ENCODE measurements at places on chromosomes 16 and 17. TPM values are rescaled to one million over a fixed set of nuclear protein-coding genes. Genes with fewer than 3 reads are reported as not detected.
A peak's percentile ranks its signal among the peaks of the same experiment; 100 is the strongest.

- no peak for DNase-seq
- H3K4me3 ChIP-seq, result no peak overlapping the region
- H3K4me1 ChIP-seq, result no peaks in the 10 kb centered on the region
- H3K27me3 ChIP-seq, result no peaks in the 10 kb centered on the region
- H3K27ac ChIP-seq, result no peak overlapping the region
Measured at GRCh38 chr17:18974407-18975149, 22.6 kb downstream of the SLC5A10 start.

- no peaks in the 10 kb centered on the region for H3K27me3 ChIP-seq
- H3K27ac ChIP-seq, result no peak overlapping the region
- no peak overlapping the region for H3K4me3 ChIP-seq
- peaks cover 16% of the 10 kb centered on the region for H3K36me3 ChIP-seq
- no peak for DNase-seq
- no peaks in the 10 kb centered on the region for H3K4me1 ChIP-seq
Measured at GRCh38 chr16:69301861-69302260, 9.3 kb upstream of the VPS4A start.

DNA sequence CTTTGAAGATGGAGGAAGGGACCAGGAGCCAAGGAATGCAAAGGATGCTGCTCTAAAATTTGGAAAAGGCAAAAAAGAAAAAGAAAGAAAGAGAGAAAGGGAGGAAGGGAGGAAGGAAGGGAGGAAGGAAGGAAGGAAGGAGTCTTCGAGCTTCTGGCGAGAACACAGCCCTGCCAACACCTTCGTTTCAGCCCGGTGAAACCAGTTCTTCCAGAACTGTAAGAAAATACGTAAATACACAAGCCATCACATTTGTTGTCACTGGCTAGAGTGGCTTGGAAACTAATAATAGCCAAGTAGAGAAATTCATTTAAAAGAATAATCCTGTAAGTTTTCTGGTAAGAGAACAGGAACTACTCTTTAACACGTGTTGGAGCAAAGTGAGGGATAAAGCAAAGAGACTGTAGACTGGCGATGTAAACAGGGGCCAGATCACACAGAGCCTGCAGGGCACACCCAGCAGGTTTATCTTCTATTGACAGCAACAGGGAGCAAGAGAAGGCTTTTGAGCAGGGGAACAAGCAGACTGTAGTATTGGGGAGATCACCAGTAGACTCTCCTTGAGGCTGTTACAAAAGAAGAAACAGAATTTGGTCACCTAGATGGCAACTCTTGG lies 188.7 kb upstream of the MPHOSPH6 start:
- H3K4me1 ChIP-seq, result no peaks in the 10 kb centered on the region
- no peak overlapping the region for H3K4me3 ChIP-seq
- H3K36me3 ChIP-seq, result no peaks in the 10 kb centered on the region
- H3K27me3 ChIP-seq, result peaks cover 4% of the 10 kb centered on the region
- DNase-seq, result no peak

- peaks cover 7% of the 10 kb centered on the region for H3K4me1 ChIP-seq
- no peaks in the 10 kb centered on the region for H3K27me3 ChIP-seq
- DNase-seq, result no peak
- no peak overlapping the region for H3K4me3 ChIP-seq
- no peak overlapping the region for H3K27ac ChIP-seq
Measured at GRCh38 chr16:3606441-3606840, 5.0 kb downstream of the SLX4 start.

- no peak overlapping the region for H3K4me3 ChIP-seq
- no peak overlapping the region for H3K27ac ChIP-seq
- H3K27me3 ChIP-seq, result no peaks in the 10 kb centered on the region
Measured at GRCh38 chr17:19384723-19385391, 2.1 kb downstream of the MFAP4 start.

GRCh38 chr17:30821871-30822723 lies 2.4 kb downstream of the CRLF3 start:
- H3K36me3 ChIP-seq, result no peaks in the 10 kb centered on the region
- peak; percentile 26 for DNase-seq
- H3K4me1 ChIP-seq, result peaks cover 63% of the 10 kb centered on the region
- H3K27me3 ChIP-seq, result no peaks in the 10 kb centered on the region
- H3K27ac ChIP-seq, result peak overlapping the region; percentile 78

DNA sequence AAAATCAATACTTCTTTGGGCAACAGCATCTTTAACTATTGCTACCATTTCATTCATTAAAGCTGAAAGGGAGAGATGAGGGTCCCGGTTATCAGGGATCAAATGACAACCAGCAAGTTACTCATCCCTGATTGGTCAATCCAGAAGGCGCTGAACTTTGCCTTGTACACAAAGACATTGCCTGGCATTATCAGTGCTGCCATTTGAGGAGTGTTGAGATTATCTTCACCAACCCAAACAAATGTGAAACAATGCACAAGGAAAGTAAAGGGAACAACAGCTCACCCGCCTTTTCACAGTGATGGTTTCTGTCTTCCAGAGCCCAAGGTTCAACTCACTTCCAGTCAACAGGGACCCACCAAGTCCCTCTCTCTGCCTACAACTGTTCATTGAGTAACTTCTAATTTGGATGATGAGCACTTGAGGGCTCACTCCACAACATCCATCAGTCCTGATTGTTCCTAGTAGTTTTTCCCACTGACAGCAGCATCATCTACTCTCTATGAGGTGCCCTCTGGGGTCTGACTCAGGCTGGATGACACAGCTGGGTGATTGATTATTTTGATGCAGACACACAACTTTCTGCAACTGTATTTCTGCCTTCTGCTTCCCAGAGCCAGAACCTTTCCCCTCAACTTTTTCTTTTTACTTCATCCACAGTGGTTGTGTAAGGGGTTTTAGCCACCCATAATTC lies 32.0 kb downstream of the LYRM9 start:
- H3K4me3 ChIP-seq, result no peak overlapping the region
- H3K27ac ChIP-seq, result no peak overlapping the region
- no peaks in the 10 kb centered on the region for H3K4me1 ChIP-seq
- H3K36me3 ChIP-seq, result no peaks in the 10 kb centered on the region
- DNase-seq, result no peak

DNA sequence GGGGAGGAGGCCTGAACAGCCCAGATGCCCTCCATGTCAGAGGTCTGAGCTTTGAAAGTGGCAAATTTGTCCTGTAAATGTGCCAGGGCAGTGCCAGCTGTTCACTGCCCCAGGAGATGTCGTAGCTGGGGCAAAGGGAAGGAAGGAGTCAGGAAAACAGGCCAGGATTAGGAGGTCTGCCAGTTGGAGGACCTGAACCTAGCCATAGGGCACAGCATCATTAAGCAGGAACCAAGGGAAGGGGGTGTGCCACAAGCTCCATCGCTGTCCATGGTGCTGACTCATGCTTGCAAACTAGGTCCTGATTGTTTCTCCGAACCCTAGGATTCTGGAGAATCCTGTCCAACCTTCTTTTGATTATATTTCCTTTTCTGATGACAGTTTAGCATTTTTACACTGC lies 124.2 kb downstream of the TMEM132E start:
- H3K4me3 ChIP-seq, result no peak overlapping the region
- no peak overlapping the region for H3K27ac ChIP-seq
- H3K27me3 ChIP-seq, result no peaks in the 10 kb centered on the region
- no peak for DNase-seq
- no peaks in the 10 kb centered on the region for H3K4me1 ChIP-seq
- H3K36me3 ChIP-seq, result no peaks in the 10 kb centered on the region

- H3K4me3 ChIP-seq, result no peak overlapping the region
- no peaks in the 10 kb centered on the region for H3K36me3 ChIP-seq
- no peak overlapping the region for H3K27ac ChIP-seq
- no peak for DNase-seq
- no peaks in the 10 kb centered on the region for H3K27me3 ChIP-seq
Measured at GRCh38 chr16:70590722-70591415, 55.5 kb upstream of the IL34 start.

DNA sequence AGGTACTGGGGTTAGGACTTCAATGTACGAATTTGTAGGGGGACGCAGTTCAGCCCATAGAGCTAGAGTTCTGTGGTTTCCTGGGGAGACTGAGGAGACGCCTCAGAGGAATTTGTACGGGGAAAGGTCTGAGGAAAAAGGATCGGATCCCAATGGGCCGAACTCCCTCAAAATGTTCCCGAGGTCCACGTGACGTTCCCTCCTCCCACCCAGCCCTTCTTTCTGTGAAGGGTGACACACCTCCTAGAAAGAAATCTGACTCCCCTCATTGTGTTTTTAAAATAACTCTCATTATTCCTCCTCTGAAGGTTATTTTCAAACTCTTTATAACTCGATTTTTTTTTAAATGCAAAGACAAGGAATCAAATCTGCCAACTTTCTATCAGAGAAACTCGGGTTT lies 8.6 kb downstream of the RGS9 start:
- no peak overlapping the region for H3K27ac ChIP-seq
- no peak for DNase-seq
- no peak overlapping the region for H3K4me3 ChIP-seq
- no peaks in the 10 kb centered on the region for H3K4me1 ChIP-seq
- H3K27me3 ChIP-seq, result no peaks in the 10 kb centered on the region

DNA sequence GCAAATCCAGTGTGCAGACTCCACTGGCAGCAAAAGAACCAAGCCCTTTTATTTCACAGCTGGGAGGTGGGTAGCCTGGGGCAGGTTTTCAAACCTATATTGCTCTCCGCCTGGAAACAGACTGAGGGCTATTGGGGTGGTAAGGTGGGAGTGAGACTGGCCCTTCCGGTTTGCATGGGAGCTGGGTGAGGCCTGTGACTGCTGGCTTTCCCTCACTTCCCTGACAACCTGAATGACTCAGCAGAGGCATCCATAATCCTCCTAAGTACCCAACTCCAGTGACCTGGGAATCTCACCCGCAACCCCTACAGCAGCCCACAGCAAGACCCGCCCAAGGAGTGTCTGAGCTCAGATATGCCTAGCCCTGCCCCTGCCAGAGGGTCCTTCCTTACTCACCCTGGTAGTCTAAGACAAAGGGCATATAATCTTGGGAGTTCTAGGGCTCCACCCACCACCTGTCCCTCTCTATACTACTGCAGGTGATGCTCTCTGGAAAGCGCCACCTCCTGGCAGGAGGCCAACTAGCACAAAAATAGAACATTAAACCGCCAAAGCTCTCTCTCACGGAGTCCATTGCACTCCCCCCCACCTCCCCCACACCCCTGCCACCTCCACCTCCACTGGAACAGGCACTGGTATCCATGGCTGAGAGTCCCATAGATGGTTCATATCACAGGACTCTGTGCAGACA lies 602.0 kb upstream of the C16orf82 start:
- no peak overlapping the region for H3K4me3 ChIP-seq
- H3K27ac ChIP-seq, result no peak overlapping the region
- DNase-seq, result no peak
- H3K4me1 ChIP-seq, result no peaks in the 10 kb centered on the region
- no peaks in the 10 kb centered on the region for H3K36me3 ChIP-seq
- H3K27me3 ChIP-seq, result no peaks in the 10 kb centered on the region

DNA sequence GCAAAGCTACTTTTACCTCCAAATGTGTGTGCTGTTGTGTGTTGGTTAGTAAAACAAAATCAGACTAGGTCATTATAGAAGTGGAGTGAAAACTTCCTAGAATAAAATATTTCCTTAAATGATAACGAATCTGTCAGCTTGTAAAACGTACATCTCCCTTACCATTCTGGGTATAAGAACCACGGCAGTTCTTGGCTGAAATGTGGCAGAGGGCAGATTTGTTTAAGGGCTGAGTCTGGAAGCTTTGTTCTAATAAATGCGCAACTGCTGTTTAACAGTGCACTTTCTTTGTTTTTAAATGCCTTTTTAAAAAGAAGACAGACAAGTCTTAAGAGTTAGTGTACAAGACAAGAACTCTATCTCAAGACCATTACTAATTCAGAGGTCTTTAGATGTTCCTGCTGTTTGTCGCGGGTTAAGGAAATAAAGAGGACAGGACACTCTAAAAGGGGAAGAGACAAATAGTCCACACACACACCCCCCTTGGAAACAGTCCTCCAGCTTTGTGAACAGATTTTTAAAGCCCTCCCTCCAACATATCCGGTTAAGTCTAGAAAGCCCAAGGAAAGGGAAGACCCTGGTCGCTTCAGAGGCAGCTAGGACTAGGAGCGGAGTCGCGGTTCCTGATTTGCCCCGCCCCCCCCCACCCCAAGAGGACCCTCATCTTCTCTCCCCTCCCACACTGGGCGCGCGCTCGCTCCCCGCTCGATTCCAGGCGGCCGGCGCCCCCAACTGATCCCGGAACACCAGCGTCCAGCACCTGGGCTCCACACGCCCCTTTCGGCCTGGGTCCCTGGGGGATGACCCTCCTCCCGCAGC lies 658 bp downstream of the SYNRG start:
- no peak for DNase-seq

GRCh38 chr16:1992704-1993317 lies 3.0 kb downstream of the SYNGR3 start:
- H3K4me3 ChIP-seq, result no peak overlapping the region
- no peaks in the 10 kb centered on the region for H3K36me3 ChIP-seq
- peaks cover 20% of the 10 kb centered on the region for H3K4me1 ChIP-seq
- H3K27me3 ChIP-seq, result peaks cover 6% of the 10 kb centered on the region
- H3K27ac ChIP-seq, result peak overlapping the region; percentile 77

GRCh38 chr16:6374821-6375220 lies 957.8 kb upstream of the RBFOX1 start:
- no peaks in the 10 kb centered on the region for H3K27me3 ChIP-seq
- H3K36me3 ChIP-seq, result no peaks in the 10 kb centered on the region
- H3K4me3 ChIP-seq, result no peak overlapping the region
- DNase-seq, result no peak
- H3K27ac ChIP-seq, result no peak overlapping the region

- peak overlapping the region; percentile 61 for H3K4me3 ChIP-seq
- no peak for DNase-seq
- H3K27ac ChIP-seq, result peak overlapping the region; percentile 68
- H3K36me3 ChIP-seq, result no peaks in the 10 kb centered on the region
- H3K4me1 ChIP-seq, result peaks cover 32% of the 10 kb centered on the region
- no peaks in the 10 kb centered on the region for H3K27me3 ChIP-seq
Measured at GRCh38 chr17:39801055-39801454, 63.1 kb downstream of the IKZF3 start.

- no peak for DNase-seq
- H3K27me3 ChIP-seq, result no peaks in the 10 kb centered on the region
- H3K4me3 ChIP-seq, result no peak overlapping the region
- H3K36me3 ChIP-seq, result peaks cover 8% of the 10 kb centered on the region
Measured at GRCh38 chr16:27685807-27686206, 135.9 kb downstream of the KATNIP start.

DNA sequence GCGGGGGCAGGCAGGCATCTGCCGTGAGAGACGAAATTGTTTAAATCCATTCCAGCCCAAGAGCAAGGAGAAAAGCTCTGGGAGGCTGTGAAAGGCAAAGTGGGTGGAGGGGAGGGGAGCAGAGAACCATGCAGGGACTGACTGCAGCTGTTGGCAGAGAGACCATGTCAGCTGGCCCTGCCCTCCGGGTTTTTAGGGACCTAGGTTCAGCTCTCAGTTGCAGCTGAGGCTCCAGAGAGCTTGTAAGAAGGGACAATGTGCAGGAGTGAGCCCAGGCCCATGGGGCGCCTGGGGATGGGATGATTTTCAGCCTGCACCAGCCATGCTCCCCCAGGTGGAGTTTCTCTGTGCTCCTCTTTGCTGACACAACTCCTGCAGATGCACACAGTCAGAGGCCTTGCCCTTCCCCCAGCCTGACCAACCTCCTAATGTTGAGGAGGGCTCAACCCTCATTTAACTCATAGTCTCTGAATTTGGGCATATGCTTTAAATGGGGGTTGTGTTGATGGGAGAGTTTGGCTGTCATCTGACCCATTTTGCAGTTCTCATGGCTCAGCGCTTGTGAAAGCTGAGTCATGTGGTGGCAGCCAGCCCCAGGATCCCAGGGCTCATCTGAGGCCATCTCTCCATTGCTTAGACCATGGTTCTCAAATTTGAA lies 70.9 kb downstream of the PLXDC1 start:
- no peak overlapping the region for H3K27ac ChIP-seq
- H3K27me3 ChIP-seq, result no peaks in the 10 kb centered on the region
- no peaks in the 10 kb centered on the region for H3K4me1 ChIP-seq
- no peak overlapping the region for H3K4me3 ChIP-seq
- H3K36me3 ChIP-seq, result no peaks in the 10 kb centered on the region

CIBAR2 gene
- total RNA-seq, result not detected

TBC1D3H gene
- total RNA-seq, result not detected

ZFHX3 gene
- 0.94 TPM for total RNA-seq

Data from CD4-positive, CD25-positive, alpha-beta regulatory T cell (primary cell).